SK-N-SH (cell line): ENCODE measurements at places on chromosomes 6 and 20.

DNA sequence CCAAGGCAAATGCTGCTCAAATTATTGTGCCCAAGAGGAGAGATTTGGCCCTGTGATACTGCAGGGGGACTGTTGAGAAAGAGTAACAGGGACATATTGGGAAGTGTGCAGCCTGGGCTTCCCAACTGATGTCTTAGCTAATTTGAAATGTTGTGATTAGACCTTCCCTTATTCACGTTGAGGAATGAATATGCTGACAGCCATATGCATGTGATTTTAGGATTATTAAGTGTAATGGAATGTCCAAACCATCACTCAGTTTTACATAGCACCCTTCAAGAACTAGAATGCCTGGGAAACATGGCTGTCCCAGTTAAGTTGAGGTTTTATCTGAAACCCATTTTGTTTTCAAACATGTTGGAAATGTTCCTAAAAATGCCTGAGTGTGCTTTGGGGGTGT is 81.4 kb downstream of the CARMIL1 start:
- H3K27me3 ChIP-seq = no peaks in the 10 kb centered on the region
- no peaks in the 10 kb centered on the region for H3K36me3 ChIP-seq
- no peak for DNase-seq
- peak overlapping the region; percentile 12; the same call in 1 of the 2 replicates for H3K27ac ChIP-seq
- H3K4me1 ChIP-seq = no peaks in the 10 kb centered on the region; the same call in 1 of the 2 replicates

DNA sequence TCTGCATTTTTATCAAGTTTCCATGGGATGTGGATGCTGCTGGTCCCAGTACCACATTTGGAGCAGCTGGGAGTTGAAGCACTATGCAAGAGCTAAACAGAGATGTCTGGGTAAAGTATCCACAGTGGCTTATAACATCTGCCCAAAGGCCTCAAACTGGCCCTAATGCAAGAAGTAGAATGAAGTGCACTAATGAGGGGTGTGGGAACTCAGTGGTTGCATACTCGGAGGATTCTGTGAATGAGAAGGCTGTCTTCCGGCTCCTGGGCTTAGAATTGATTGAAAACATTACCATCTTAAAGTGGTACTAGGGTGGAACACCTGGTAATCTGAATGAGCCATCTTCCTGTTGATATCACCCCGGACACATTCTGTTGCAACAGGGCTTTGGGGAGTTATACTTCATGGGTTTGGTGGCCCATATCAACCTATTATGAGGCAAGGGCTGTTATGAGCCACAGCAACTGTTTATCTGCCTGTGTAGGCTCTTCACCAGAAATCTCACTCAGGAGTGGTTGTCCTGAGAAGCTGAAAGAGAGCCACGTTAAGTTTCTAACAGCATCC is 54.7 kb upstream of the SNRPB2 start:
- DNase-seq = no peak
- H3K36me3 ChIP-seq = no peaks in the 10 kb centered on the region
- no peak overlapping the region for H3K4me3 ChIP-seq
- peaks cover 4% of the 10 kb centered on the region for H3K4me1 ChIP-seq
- H3K27ac ChIP-seq = no peak overlapping the region
- no peaks in the 10 kb centered on the region for H3K27me3 ChIP-seq

GRCh38 chr6:106132153-106132698 is 46.1 kb downstream of the PRDM1 start:
- H3K27ac ChIP-seq = no peak overlapping the region
- H3K4me3 ChIP-seq = no peak overlapping the region
- no peaks in the 10 kb centered on the region for H3K27me3 ChIP-seq
- H3K36me3 ChIP-seq = no peaks in the 10 kb centered on the region
- H3K4me1 ChIP-seq = peaks cover 21% of the 10 kb centered on the region

- H3K27me3 ChIP-seq = no peaks in the 10 kb centered on the region
- no peaks in the 10 kb centered on the region for H3K4me1 ChIP-seq
- no peaks in the 10 kb centered on the region for H3K36me3 ChIP-seq
- H3K4me3 ChIP-seq = no peak overlapping the region
- no peak for DNase-seq
- H3K27ac ChIP-seq = no peak overlapping the region
Observed at GRCh38 chr6:42417641-42418112, 34.0 kb downstream of the TRERF1 start.

- no peaks in the 10 kb centered on the region for H3K36me3 ChIP-seq
- H3K27me3 ChIP-seq = no peaks in the 10 kb centered on the region
- DNase-seq = no peak
- no peak overlapping the region for H3K27ac ChIP-seq
- H3K4me3 ChIP-seq = no peak overlapping the region
- no peaks in the 10 kb centered on the region for H3K4me1 ChIP-seq
Observed at GRCh38 chr20:10157549-10157948, 61.1 kb upstream of the SNAP25 start.

DNA sequence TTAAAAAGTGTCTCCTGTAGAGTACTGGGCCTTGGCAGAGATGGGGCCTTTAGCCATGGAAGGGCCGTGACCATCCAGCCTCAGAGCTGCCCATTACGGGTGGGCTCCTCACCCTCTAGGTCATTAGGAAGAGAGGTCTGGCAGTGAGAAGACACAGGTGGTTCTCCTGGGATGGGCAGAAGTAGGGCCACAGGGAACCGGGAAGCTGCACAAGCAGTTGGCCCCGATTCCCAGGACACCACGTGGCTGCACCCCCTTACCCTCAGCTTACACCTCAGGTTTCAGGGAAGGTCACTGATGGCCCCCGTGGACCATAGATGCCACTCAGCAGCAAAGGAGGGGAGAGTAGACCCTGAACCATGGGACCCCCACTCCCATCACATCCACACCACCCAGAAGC is 1.6 kb downstream of the RAET1G start:
- no peaks in the 10 kb centered on the region for H3K36me3 ChIP-seq
- DNase-seq = no peak
- H3K4me1 ChIP-seq = peaks cover 9% of the 10 kb centered on the region; the same call in 1 of the 2 replicates

GRCh38 chr6:62039605-62040004 is 246.4 kb downstream of the KHDRBS2 start:
- no peaks in the 10 kb centered on the region for H3K4me1 ChIP-seq
- no peak for DNase-seq
- H3K4me3 ChIP-seq = peak overlapping the region; percentile 4; the same call in 1 of the 2 replicates
- H3K27ac ChIP-seq = no peak overlapping the region
- no peaks in the 10 kb centered on the region for H3K27me3 ChIP-seq

- DNase-seq = peak; percentile 9
- H3K27me3 ChIP-seq = no peaks in the 10 kb centered on the region
- H3K4me1 ChIP-seq = peaks cover 7% of the 10 kb centered on the region
- H3K27ac ChIP-seq = no peak overlapping the region
- peak overlapping the region; percentile 65 for H3K4me3 ChIP-seq
- no peaks in the 10 kb centered on the region for H3K36me3 ChIP-seq
Observed at GRCh38 chr6:26331218-26332073, 33.6 kb upstream of the BTN3A2 start.

- no peak for DNase-seq
- no peak overlapping the region for H3K4me3 ChIP-seq
- peaks cover 3% of the 10 kb centered on the region for H3K4me1 ChIP-seq
- no peaks in the 10 kb centered on the region for H3K27me3 ChIP-seq
- H3K27ac ChIP-seq = peak overlapping the region; percentile 6; the same call in 1 of the 2 replicates
Observed at GRCh38 chr20:9490631-9491030, 23.8 kb upstream of the LAMP5 start.

DNA sequence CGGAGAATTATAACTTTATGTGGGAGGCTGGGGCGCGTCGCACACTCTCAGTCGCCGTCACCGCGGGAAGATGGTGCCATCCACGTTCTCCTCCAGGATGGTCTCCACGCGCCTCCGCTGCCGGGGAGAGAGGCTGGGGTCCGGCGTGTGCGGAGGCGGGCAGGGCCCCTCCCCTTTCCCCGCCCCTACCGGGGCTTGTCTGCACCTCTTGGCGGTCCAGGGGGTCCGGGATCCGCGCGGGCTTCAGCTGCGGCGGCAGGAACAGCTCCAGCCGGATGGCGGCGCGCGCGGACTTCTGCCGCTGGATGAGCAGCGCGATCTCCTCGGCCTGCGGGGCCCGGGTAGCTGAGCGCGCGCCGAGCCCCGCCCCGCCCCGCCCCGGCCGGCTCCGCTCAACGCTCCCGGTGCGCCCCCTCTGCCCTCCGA is 807 bp downstream of the LKAAEAR1 start:
- peaks cover 8% of the 10 kb centered on the region; the same call in 1 of the 2 replicates for H3K4me1 ChIP-seq
- peak overlapping the region; percentile 47 for H3K4me3 ChIP-seq
- no peak overlapping the region for H3K27ac ChIP-seq
- no peaks in the 10 kb centered on the region; the same call in 1 of the 2 replicates for H3K27me3 ChIP-seq

- H3K27ac ChIP-seq = peak overlapping the region; percentile 86
- H3K27me3 ChIP-seq = no peaks in the 10 kb centered on the region
- H3K4me3 ChIP-seq = no peak overlapping the region
- peaks cover 23% of the 10 kb centered on the region for H3K4me1 ChIP-seq
- peak; percentile 49 for DNase-seq
- H3K36me3 ChIP-seq = peaks cover 6% of the 10 kb centered on the region
Observed at GRCh38 chr20:8670893-8671215, 398.0 kb upstream of the PLCB4 start.

GRCh38 chr20:33336375-33336774 is 53.4 kb downstream of the BPIFB1 start:
- H3K27ac ChIP-seq = no peak overlapping the region
- peaks cover 28% of the 10 kb centered on the region; the same call in 1 of the 2 replicates for H3K27me3 ChIP-seq
- no peaks in the 10 kb centered on the region for H3K36me3 ChIP-seq
- H3K4me3 ChIP-seq = no peak overlapping the region
- DNase-seq = no peak

DNA sequence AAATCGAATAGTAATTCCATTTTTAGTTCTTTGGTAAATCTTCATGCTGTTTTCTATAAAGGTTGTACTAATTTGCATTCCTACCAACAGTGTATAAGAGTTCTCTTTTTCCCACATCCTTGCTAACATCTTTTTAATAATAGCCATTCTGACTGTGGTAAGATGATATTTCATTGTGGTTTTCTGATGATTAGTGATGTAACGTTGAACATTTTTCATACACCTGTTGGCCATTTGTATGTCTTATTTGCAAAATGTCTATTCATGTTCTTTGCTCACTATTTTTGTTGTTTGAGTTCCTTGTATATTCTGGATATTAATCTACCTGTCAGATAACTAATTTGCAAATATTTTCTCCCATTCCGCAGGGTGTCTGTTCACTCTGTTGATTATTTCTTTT is 64.5 kb downstream of the LIN28B start:
- H3K4me3 ChIP-seq = no peak overlapping the region
- H3K36me3 ChIP-seq = peaks cover 5% of the 10 kb centered on the region; the same call in 1 of the 2 replicates
- H3K27ac ChIP-seq = no peak overlapping the region
- H3K27me3 ChIP-seq = no peaks in the 10 kb centered on the region

DNA sequence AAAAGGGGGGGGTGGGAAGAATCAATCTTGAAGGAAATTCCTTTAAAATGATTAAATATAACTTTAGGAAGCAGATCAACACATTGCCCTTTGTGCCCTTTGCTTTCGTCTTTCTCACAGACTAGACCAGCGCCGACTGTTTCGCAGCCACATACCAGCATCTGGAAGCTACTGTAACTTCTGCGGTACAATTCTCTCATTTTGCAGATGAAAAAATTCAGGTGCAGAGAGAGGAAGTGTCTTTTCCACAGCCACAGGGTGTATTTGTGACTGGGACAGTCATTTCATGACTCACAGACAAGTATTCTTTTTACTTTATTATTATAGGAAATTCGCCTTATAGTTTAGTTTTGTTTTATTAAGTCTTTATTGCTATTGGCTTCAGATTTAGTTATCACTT is 84.2 kb downstream of the UST start:
- H3K4me3 ChIP-seq = no peak overlapping the region
- peaks cover 12% of the 10 kb centered on the region; the same call in 1 of the 2 replicates for H3K27me3 ChIP-seq
- H3K27ac ChIP-seq = no peak overlapping the region
- H3K36me3 ChIP-seq = no peaks in the 10 kb centered on the region
- DNase-seq = no peak

GRCh38 chr6:134774201-134774638 is 175.7 kb downstream of the ALDH8A1 start:
- no peaks in the 10 kb centered on the region for H3K36me3 ChIP-seq
- no peak overlapping the region for H3K4me3 ChIP-seq
- H3K27ac ChIP-seq = peak overlapping the region; percentile 42
- no peak for DNase-seq
